ENCODE measurements at places on chromosomes 4 and X. TPM values are rescaled to one million over a fixed set of nuclear protein-coding genes. Genes with fewer than 3 reads are reported as not detected.

RBM46 gene
- not detected for total RNA-seq

XAGE1B gene
- total RNA-seq = not detected

MAGEE1 gene
- 9.6 TPM for total RNA-seq

IGBP1 gene
- total RNA-seq = 74.4 TPM

MAGIX gene
- total RNA-seq = 6.5 TPM

Data from camera-type eye (tissue), 1 donor.